ENCODE measurements at places on chromosomes 11 and 22.

- no peak for DNase-seq
These were observed 15.6 kb downstream of the ARAP1 start for GRCh38 chr11:72736452-72737069.

DNA sequence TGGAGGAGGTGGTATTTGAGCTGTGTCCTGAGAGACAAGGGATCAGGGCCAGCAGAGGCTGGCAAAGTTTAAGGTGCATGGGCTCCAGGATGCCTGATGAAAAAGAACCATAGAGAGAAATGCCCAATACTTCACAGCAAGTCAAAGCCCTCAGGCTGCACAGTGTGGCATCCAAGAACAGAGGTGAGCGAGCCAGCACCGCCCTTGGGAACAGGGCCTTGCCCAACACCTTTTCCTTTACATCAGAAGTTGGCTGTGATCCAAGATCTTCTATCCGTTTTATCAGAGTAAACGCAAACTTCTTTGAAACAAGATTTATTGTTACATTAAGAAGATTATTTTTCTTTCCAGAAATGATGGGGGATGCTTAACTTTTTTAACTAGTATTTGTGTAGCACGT is 1.4 kb downstream of the B3GNT6 start:
- no peak for DNase-seq

- no peak for DNase-seq
These were observed 128.4 kb downstream of the FAM76B start for GRCh38 chr11:95661162-95661561.

GRCh38 chr11:46890665-46891064 is 27.7 kb downstream of the LRP4 start:
- no peak for DNase-seq

GRCh38 chr11:72452495-72452894 is 18.2 kb upstream of the CLPB start:
- no peak for DNase-seq

DNA sequence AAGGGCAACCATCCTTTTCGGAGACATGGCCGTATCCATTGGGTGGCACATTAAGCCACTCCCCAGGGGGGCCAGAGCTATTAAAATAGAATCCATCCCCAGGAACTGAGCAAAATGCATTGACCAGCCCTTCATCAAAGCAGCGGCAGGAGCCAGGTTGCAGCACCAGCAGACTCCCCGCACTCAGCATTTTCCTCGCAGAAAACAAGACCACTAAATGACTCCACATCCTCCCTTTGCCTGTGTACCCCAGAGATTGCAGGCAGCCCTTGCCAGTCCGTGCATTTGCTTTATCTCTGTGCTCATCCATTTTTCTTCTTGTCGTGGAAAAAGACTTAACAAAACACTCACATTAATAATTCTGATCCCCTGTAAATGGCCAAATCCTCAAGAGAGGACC is 144.4 kb upstream of the LARGE1 start:
- no peak for DNase-seq

DNA sequence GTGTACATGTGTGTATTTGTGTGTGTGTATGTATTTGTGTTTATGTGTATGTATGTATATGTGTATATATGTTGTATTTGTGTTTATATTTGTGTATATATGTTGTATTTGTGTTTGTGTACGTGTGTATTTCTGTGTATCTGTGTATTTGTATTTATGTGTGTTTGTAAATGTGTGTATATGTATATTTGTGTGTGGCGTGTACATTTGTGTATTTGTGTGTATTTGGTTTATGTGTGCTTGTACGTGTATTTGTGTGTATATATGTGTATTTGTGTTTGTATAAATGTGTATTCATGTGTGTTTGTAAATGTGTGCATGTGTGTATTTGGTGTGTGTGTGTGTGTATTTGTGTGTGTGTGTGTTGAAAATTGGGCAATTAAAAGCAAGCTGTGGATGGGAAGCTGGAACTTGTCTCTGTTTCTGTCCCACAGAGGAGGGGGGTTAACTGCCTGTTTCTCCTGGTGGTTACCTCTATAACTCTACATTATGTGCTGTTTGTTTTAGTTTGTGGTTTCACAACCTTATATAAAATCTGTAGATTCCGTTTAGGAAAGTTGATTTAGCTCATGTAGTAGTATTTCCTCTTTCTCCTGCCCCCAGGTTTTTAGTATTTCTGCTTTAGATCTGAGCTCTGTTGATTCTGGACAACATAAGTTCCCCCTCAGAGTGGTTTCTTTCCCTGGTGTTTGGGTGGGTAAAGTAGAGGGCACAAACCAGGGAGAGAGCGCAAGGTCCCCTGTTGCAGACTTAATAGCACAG is 28.9 kb downstream of the AP2A2 start:
- no peak for DNase-seq

DNA sequence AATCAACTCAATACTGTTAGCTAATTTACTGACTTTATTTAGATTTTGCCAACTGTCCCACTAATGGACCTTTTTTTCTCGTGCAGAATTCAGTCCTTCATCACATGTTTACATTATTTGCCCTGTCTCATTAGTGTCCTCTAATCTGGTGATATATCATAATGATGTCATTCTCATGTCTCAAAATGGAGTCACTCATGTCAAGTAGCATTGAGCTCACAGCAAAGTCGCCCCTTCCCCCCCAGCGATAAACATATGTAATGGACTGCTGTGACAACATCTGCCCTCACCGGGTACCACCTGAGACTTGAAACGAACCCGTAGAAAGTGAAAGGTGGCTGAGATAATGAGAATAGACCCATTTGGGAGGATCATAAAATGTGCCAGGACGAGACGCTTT is 37.6 kb downstream of the HIPK3 start:
- DNase-seq: no peak

- DNase-seq: no peak
These were observed 103.9 kb downstream of the ARL14EP start for GRCh38 chr11:30426781-30427180.

DNA sequence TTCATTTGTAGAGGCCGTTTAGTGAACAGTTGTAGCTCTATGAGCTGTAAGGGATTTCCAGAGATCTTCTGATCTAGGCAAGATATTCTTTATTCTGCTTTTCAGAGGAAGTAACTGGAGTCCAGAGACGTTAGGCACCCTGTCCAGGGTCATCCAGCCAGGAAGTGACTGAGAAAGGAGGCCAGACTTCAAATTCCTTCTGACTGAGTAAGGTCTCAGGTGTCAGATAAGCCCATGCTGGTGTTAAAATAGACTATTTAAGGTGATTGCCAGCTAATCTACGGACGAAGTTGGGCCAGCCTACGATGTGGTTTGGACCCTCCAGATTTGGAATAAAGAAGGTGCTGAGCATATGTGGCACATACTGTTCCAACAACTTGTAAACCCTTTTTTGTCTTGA is 54.6 kb downstream of the GRIK4 start:
- no peak for DNase-seq

DNA sequence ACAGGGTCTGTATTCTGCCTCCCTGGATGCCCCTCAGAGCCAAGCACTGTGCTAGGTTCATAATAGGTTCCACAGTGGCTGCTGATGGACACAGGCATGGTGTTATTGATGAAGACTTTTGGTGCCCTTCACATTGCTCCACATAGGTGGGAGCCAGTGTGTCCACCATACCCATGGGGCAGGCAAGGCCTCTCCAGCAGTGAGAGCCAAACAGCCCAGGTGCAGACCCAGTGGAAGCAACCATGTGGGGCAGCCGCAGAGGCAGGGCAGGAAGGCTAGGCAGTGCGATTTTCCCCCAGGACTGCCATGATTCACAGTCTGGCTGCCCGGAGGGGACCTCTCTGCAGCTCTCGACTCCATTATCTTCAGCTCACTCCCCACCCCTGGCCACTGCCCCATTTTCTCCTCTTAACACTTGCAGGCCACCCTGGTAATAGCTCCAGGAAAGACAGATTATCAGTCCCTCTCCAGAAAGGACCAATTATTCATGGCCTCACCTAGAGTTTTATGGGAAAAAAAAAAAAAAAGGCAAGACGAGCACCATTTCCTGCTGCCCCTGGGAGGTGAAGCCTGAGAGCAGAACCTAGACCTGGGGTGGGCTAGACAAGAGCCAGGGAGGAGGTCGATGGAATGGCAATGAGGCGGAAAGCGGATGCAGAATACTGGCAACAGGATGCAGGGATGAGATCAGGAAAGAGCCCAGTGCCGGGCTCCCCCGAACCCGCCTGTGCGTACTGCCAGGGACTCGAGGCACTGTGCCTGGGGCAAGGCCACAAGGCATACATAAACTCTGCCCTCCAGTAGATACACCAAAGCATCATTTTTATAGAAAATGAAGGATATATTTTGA is 343.0 kb upstream of the NCAM1 start:
- DNase-seq: no peak
